ENCODE measurements at places on chromosomes 7 and 10.

- DNase-seq: no peak
Measured at GRCh38 chr7:94296881-94297280, 97.8 kb upstream of the COL1A2 start.

DNA sequence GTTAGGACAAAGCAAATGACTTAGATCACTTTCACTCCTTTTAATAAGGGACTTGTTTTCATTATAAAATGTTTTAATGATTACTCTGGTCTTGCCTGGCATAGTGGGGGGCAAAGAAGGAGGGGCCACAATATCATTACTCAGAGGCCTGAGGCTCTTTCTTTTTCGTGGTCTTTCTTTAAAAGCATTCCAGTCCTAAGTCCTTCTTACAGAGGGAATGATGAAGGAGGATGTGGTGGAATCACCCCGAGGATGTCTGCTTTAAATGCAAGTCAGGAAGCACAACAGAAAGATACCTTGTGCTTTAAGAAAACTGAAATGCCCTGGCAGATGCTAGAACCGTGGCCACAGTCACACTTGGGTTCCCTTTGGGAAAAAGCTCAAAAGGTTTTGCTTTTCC, 379.1 kb downstream of the INHBA start:
- no peak for DNase-seq

DNA sequence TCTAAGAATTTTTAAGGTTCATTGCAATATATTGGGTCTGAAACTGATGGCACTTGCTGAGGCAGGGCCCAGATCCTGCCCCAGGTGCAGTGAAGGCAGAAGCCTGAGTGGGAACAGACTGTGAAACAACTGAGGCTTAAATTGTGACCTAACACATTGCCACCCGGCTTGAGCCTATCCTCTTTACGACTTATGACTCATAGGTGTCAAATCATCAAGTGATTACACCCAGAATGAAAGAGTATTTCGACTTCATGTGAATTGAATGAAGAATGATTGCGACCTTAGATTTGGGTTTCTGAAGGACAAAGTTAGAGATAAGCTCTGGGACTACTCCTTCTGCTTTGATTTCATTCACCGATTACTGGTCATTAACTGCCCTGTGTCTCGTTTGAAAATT, 200.9 kb downstream of the CREB5 start:
- DNase-seq: no peak

DNA sequence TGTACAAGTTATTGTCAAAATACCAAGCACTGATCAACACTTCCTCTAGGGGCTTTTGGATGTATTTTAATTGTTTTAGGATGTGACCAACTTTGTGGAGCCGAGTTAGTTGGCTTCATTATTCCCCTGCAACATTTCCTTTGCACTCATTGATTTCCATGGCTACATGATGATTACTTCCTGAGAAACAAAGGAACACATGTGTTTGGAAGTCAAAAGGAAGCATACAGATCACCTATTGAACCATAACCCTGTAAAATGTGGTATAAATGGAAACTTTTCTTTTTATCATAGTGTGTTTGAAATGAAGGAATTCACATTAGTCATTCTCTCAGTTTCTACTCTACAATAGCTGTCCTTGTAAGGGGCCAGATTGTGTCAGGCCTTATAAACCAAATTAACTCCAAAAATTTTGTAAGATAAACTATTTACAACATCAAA, 32.2 kb upstream of the EXOC6 start:
- DNase-seq: no peak

GRCh38 chr7:155818154-155818819, 6.0 kb upstream of the SHH start:
- DNase-seq: no peak

DNA sequence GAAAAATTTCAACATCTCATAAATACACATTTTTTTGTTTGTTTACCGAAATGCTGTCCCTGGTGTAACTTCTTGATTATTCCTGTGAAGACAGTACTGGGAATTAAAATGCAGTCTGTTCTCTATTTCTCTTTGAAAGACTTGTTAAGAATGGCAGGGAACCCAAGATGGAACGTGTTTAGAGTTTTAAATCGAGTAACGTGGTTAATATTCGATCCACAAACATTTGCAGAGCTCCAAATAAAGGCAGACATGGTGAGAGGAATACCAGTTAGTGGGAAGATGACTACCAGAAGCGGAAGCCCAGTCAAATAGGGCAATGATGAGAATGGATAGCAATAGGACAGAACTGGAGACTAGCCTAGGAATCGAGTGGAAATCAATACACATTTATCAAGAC, 6.7 kb downstream of the PON3 start:
- no peak for DNase-seq

GRCh38 chr7:1825897-1826741, 156.0 kb downstream of the ELFN1 start:
- DNase-seq: no peak

DNA sequence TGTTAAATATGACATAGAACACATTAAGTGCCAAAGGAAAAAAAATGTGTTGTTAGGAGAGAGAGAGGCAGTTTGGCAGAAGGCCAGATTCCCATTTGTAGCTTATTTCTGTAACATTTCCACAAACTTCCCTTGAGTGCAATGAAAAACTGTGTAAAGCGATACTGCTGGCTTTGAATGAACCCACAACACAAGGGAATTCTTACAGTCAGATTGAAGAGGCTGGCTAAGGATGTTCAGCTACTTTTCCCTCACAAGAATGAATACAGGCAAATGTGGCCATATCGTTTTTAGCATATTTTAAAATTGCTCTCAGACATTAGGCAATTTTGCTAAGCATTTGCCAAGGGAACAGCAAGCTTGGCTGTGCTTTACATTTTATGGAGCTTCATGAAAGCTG, 614.1 kb upstream of the FZD8 start:
- DNase-seq: no peak

GRCh38 chr10:73889014-73889413, 14.7 kb upstream of the CAMK2G start:
- no peak for DNase-seq

DNA sequence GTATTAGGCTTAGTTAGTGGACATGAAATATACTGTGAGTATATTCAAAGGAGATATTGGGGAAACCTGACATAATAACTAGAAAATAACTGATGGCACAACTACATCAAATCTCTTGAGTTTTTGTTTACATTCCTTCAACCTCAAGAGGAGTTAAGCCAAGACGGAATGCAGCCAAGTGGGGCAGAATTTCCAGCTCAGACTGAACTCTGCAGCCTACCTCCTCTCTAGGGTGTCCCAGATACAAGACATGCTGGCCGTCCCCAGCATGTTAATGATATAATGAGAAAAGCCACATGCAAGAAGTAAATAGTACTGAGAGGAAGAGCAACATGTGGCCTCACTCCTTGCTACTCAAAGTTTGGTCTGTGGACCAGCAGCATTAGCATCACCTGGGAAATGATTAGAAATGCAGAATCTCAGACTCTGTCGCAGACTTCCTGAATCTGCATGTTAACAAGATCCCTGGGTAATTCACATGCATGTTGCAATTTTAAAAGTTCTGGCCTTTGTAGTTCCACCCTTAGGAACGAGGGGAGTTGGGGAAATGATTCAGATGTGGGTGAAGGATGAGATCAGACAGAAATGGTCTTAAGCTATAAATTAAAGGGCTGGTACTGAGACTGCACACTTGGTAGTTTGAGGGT, 118.4 kb upstream of the CACUL1 start:
- DNase-seq: no peak

- no peak for DNase-seq
Measured at GRCh38 chr10:30063099-30063498, 3.7 kb upstream of the JCAD start.

GRCh38 chr7:151085691-151086620, at the start of gene AGAP3:
TSS of gene AGAP3 (plus strand) at chr7:151086475. CDS start at chr7:151086742, 267 bp downstream.
- DNase-seq: peak; percentile 19

DNA sequence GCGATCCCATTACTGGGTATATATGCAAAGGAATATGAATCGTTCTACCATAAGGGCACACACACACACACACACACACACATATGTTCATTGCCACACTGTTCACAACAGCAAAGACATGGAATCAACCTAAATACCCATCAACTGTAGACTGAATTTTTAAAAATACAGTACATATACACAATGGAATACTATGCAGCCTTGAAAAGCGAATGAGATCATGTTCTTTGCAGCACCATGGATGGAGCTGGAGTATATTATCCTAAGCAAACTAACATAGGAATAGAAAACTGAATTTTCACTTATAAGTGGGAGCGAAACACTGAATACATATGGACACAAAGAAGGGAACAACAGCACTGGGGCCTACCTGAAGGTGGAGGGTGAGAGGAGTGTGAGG, 72.5 kb downstream of the MARCHF5 start:
- DNase-seq: no peak

DNA sequence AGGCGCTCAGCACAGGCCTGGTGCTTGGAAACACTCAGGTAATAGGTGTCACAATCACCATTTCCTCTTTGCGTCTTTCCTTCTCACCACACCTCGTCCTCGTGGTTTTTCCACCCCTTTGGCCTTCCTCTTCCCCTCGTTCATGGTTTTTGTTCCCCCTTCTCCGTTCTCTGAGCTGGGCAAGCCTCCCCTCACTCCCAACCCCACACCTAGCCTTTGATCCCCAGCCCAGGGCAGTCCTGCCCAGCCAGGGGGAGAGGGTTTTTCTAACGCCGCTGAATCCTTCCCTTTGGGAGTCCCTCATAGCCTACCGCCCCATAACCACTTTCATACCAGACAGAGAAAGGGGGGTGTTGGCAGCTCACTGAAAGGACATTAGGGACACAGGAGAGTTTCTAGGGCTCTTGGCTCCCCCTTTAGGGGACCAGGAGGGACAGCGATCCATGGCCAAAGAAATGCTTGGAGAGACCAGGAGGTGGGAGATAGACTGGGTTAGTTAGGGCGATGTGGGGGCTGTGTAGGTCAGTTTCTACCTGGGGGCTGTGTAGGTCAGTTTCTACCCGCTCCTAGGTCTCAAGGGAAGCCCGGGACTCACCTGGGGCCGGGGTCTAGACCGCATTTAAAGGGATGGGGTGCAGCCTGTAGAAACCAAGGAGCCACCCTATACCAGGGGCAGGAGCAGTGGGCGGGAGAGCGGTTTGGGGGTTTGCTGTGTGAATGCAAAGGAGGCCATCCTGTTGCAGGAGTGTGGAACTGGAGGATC, 1.4 kb downstream of the EPHB4 start:
- DNase-seq: no peak

DNA sequence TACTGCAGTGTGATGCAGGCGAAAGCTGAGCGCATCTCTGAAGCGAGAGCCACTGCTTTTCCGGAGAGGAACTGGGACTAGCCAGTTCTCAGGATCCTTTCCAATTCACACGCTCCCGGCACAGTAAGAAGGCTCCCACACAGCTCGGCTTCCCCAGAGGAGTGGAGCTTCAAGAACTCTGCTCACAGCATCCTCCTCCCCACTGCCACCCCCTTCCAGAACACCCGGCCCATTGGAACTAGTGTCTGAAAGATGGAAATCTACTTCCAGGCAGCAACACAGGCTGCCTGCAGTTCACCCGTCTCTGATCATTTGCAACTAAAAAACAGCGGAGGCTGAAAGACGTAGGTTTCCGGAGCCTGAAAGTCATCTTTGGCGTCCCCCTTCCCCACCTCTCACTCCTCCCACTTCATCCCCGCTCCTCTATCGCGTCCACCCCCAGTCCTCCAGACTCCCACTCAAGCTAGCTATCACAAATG, at the start of gene DGKB:
DGKB (minus strand) TSS at position 163 of the 479 bp plus-strand sequence.
- DNase-seq: no peak

- no peak for DNase-seq
Measured at GRCh38 chr7:92835261-92835850, 1.0 kb downstream of the CDK6 start.

GRCh38 chr10:33274096-33274785, 60.2 kb downstream of the NRP1 start:
- DNase-seq: no peak

DNA sequence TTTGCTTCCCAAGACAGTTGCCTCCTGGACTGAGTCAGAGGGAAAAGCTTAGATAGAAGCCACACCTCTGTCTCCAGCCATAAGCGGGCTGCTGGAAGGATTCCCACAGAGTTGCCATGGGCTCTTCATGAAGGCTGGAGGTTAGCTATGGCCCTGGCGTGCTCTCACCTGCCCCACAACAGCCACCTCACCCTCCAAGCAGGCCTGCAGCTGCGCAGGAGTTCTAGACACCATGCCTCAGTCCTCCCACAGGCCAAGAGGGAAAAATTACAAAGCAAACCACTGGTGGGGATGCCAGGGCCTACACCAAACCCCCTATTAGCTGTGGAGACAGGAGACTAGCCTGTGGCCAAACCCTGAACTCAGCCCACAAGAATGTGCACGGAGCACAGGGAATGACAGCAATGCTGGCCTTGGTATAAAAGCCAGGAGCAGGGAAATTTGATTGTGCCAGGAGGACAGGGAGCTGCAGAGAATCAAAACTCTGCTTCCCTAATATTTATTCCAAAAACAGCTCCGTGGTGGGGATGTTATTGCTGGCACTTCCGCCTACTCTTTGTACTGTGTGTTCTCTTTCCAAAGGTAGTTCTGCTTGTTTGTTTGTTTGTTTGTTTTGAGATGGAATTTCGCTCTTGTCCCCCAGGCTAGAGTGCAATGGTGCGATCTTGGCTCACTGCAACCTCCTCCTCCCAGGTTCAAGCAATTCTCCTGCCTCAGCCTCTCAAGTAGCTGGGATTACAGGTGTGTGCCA, 60.3 kb upstream of the STK17A start:
- no peak for DNase-seq

- no peak for DNase-seq
Measured at GRCh38 chr10:54797636-54798321, 3.3 kb downstream of the PCDH15 start.

- no peak for DNase-seq
Measured at GRCh38 chr10:6647811-6648526, 67.9 kb upstream of the PRKCQ start.

DNA sequence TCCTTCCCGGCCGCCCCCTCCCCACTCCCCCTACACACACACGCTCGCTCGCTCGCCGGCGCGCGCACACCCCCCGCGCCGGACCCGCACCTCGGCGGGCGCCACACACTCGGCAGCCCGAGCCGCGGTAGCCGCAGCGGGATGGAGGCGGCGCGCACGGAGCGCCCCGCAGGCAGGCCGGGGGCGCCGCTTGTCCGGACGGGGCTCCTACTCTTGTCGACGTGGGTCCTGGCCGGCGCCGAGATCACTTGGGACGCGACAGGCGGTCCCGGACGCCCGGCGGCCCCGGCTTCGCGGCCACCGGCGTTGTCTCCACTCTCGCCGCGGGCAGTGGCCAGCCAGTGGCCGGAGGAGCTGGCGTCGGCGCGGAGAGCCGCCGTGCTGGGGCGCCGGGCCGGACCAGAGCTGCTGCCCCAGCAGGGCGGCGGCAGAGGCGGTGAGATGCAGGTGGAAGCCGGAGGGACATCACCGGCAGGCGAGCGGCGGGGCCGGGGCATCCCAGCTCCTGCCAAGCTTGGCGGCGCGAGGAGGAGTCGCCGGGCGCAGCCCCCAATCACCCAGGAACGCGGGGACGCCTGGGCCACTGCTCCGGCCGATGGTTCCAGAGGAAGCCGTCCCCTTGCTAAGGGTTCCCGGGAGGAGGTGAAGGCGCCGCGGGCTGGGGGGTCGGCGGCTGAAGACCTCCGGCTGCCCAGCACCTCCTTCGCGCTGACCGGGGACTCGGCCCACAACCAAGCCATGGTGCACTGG, at the start of gene SORCS3:
SORCS3 (plus strand) TSS at position 104 of the 750 bp plus-strand sequence.
- no peak for DNase-seq

GRCh38 chr10:96387161-96387560, 28.4 kb upstream of the OPALIN start:
- DNase-seq: no peak
